MCF 10A (cell line): ENCODE measurements at places on chromosomes 4 and X. TPM values are rescaled to one million over a fixed set of nuclear protein-coding genes. Genes with fewer than 3 reads are reported as not detected.

GRCh38 chr4:8181119-8181518 lies 18.0 kb upstream of the SH3TC1 start:
- DNase-seq: no peak

The STAG2 gene
- total RNA-seq: 71.5 and 80.7 TPM in 2 replicates

- no peak for DNase-seq
These were observed 3.5 kb downstream of the CNOT6L start for GRCh38 chr4:77815636-77816035.

The VCX3B gene
- not detected in 2 replicates for total RNA-seq

The SMPX gene
- total RNA-seq: not detected in 2 replicates

DNA sequence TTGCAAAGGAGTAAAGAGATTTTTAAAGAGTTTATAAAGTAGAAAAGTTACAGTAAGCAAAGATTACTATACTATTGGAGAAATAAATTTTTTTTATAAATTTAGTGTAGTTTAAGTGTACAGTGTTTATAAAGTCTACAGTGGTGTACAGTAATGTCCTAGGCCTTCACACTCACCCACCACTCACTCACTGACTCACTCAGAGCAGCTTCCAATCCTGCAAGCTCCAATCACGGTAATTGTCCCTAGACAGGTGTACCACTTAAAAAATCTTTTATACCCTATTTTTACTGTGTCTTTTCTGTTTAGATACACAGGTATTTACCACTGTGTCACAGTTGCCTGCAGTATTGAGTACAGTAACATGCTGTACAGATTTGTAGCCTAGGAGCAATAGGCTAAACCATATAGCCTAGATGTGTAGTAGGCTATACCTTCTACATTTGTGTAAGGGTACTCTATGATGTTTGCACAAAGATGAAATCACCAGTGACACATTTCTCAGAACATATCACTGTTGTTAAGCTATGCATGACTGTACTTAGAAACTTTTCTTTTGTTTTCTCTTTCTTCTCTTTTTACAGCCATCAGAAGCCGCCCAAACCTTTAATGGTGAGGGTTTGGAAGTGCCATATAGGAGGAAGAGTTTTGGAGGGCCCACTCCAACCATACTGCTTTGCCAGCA lies 11.8 kb upstream of the SH3RF1 start:
- no peak for DNase-seq

The HGFAC gene
- total RNA-seq: 0.28 TPM in 1 of 2 replicates, not detected in the other

The BEX1 gene
- total RNA-seq: not detected in 2 replicates

The LRBA gene
- 64.5 and 65.1 TPM in 2 replicates for total RNA-seq

The USP26 gene
- total RNA-seq: not detected in 2 replicates

The EOLA2 gene
- 47.4 and 52.8 TPM in 2 replicates for total RNA-seq

- peak; percentile 62 for DNase-seq
These were observed 34.2 kb upstream of the C1GALT1C1 start for GRCh38 chrX:120664081-120664480.

The MFAP3L gene
- total RNA-seq: 4.1 and 7.7 TPM in 2 replicates

DNA sequence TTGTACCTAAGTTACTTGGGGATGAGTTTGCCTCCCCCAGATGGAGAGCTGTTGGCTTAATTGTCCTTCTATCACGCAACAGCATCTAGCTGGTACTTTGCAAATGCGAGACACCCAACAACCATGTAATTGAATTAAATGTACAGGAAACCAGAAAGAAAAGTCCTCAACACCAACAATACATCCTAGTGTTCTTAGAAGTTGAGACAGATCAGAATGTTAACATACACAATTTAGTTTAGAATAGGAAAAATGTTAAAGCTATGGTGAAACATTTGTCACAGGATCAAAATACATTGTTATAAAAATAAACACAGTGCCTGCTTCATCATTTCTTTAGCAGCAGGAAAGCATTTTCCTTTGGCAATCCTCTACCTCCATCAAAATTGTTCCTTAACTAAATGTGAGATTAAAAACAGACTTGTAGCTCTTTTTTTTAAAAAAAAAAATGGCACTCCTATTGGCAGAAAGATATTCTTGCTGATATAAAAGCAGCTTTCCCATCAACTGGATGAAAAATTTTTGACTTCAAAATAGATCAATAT lies 163.1 kb upstream of the MID1 start:
- no peak for DNase-seq

The PITX2 gene
- 0.77 and 0.79 TPM in 2 replicates for total RNA-seq

DNA sequence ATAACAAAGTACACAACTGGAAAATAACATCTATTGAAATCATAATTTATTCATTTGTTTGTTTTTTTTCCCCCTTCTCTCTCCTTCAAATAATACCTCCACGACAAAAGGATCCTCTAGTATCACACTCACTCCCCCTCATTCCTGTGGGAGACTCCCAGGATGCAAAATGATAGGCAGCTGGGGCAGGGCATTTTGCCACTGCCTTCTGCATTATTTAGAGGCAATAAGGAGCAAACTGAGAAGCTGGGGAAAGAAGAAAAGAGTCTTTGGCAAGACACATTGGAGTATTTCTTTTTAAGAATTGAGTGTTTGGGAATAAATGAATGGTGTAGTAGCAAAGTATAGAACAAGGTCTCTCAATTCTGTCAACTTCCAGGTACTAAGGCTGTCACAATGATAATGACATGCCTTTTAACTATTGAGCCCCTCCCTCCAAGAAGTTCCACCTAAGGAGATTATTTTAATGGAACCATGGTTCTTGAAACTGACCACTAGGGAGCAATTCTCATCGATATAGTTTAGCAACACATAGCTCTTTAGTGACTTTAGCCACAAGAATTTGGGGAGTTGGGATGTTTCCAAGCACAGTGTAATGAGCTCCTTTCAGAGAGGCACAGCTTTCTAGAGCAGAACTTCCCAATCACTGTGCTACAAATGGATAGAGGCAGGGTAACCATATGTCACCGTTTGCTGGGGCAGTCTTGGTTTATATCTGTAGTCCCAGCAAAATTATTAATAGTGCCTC lies 303.3 kb downstream of the FRMPD4 start:
- DNase-seq: peak; percentile 78

- DNase-seq: no peak
These were observed 18.0 kb downstream of the STARD8 start for GRCh38 chrX:68665502-68665901.

- DNase-seq: no peak
These were observed 21.4 kb upstream of the SLC10A6 start for GRCh38 chr4:86870442-86871069.

The PIR gene
- total RNA-seq: 8.2 and 10.3 TPM in 2 replicates

DNA sequence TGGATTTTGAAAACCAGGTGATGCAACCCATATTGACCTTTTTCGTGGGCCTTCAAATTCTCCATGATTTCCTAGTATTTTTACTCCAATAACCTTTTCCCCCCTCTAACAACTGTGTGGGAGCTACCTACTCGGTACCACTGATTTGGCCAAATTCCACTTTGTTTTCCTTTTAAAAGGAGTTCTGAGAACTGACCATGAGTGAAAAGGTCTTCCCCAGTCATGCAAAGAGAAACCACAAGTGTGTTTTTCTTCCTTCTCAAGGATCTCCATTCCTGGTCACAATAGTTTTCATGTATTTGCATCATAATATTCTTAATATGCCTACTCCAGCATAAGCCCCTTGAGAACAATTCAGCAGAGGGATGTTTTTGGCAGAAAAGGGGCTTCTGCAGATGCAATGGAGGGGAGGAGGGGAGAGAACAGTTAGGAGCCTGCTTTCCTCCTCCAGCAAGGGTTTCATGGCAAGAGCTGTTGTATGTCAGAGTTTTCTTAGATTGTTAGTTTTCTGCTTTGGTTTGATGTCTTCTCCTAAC lies 195.3 kb upstream of the ANXA3 start:
- no peak for DNase-seq

DNA sequence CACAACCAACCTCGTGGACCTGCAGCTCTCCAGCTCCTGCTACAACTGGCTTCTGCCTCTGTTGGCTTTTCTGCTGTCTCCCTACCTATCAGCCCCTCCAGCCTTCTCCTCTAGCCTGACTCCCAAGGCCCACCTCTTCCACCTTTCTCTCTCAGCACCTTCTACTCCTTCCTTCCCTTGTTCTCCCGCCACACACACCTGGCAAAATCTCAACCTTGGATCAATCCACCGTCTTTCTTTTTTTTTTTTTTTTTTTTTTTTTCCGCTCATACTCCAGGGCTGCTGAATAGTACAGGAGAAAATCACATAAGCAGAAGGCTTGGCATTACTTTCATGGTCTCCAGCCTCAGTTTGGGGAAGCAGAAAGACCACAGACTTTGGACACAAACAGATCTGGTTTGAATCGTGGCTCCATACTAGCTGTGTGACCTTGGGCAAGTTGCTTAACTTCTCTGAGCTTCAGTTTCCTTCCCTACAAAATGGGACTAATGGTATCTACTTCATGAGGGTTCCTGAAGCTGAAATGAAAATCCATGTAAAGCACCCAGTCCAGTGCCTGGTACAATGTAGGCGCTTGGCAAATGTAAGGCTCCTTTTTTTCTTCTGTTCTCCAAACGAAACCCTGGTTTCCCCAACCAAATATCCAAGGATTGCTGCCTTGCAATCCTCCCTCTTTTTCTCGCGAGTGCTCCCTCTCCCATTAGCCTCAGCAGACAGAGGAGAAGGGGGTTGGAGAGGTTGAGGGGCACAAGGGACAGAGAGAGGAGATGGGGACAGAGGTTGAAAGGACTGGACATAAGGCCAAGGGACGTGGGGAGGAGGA lies 1.7 kb downstream of the FGD1 start:
- no peak for DNase-seq

DNA sequence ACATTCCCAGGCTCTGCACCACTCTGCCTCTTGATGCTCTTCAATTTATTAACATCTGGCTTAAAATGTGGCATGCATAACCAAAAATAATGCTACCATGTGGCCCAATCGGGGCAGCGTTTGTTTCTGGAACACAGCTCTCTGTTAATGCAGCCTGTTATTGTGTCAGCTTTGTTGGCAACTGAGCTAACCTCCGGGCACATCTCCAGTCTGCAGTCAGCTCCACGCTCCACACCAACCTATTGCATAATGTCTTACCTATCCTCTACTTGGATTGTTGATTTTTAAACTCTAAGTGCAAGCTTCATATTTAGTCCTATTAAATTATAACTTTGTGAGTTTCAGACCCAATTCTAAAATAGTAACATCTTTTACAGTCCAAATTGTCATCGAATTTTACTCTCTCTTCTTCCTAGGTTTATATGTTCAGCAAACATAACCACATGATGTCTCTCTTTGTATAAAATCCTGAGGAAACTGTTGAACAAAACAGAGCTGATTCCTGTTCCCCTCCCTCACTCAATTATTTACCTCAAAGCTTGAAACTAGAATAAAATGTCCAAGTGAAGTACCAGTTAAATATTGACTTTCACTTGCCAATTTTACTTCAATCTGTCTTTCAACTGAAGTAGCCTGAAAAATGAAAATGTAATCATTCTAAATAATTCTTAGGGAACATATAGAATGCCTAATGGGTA lies 92.2 kb upstream of the RAPGEF2 start:
- peak; percentile 91 for DNase-seq

DNA sequence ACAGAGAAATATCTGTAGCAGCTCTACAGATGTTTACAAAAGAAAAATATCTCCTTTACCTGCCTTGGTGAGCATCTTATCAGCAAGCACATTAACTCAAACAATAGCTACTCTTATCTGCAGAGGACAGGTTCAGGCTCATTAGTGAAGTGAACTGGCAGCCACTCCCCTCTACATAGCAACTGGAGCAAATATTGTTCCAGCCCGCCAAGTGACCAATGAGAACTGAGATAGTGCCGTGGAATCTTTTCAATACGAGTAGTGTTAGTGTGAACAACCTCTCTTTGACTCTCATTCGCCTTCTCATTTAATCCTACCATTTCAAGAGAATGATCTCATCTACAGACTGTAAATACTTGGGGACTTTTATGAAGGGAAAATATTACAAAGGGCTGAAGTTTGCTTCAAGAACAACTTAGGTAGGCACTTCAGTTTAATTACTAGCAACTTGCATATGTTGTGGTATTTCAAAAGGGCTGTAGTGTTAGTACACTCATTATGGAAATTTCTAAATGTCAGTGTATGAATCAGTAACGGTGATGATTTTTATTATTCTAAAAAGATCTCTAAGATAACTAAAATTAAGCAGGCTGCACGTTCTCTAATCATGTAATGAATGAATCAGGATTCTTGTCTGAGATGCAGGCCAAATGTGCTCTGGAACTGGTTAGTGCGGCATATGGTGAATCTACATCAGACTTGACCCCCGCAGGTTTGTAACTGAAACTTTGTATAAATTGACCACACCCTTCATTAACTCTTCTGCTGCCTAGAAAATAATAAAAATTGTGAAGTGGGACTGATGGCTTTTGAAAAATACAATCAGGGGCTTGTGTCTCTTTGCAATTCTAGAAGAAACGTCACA lies 72.4 kb downstream of the PALLD start:
- no peak for DNase-seq

- DNase-seq: no peak
These were observed 13.5 kb downstream of the AFF1 start for GRCh38 chr4:86948276-86948675.

GRCh38 chrX:131792789-131793462 lies 230.2 kb upstream of the STK26 start:
- DNase-seq: peak; percentile 94

The TECRL gene
- total RNA-seq: not detected in 2 replicates

- peak; percentile 97 for DNase-seq
These were observed 154.6 kb downstream of the FMR1NB start for GRCh38 chrX:148135738-148136137.

DNA sequence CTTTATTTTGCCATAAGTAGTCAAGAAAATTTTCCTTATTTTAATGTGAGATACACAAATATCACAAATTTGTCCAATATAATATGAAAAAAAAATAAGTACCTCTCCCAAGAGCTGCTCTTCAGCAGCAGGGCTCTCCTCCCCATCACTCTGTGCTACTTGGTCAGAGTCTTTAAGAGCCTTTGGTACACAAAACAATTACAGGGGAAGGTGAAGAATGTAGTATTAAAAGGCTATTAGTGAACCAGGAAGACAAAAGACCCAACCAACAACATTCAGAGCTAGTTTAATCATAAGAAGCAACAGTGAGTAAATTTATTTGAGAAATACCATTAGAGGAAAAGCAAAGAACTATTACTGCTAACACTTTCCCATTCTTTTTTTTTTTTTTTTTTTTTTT lies 29.4 kb downstream of the SEC31A start:
- DNase-seq: no peak

The CSN1S1 gene
- total RNA-seq: not detected in 2 replicates

DNA sequence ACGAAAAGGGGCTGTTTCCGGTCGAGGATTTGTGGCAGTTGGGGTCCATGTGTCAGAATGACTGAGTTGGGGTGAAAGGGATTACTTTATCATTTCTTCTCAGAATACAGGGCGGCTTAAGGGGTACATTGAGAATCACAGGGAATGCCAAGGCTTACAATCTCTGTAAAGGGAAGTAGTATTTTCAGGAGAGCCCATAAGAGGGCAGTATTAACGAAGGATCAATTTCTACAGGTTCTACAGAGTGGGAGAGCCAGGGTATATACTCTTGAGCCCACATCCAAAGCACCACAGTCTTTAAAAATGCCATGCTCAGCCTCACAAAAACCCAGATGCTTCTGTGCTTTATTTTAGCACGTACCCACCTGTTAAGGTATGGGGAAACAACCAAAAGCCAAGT lies 67.7 kb upstream of the ZXDA start:
- peak; percentile 3 for DNase-seq

DNA sequence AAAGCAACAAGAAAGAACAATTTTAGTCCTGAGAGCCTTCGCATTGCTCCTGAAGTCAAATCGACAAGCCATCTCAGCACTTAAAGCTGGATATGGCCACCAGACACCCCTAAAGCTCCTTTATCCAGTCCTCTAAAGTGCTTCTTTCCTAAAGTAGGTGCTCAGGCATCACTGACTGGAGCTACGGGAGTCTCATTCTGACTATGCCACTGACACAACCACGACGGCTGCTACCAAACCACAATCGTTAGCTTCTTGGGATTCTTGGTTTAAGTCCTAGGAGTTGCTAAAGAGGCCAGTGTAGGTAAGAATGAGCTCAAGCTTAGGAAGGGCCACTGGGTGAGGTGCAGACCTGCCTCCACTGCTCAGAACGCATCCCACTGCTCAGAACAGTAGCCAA lies 1.0 kb downstream of the SLC10A6 start:
- DNase-seq: no peak

The TBX22 gene
- not detected in 2 replicates for total RNA-seq
